ENCODE measurements at places on chromosomes 11 and 22. TPM values are rescaled to one million over a fixed set of nuclear protein-coding genes. Genes with fewer than 3 reads are reported as not detected.

The RTN4R gene
- not detected for polyA plus RNA-seq

The MMP11 gene
- polyA plus RNA-seq, result 6.6 TPM

The MYO7A gene
- not detected for polyA plus RNA-seq

The KCNK4 gene
- not detected for polyA plus RNA-seq

The CYB5R2 gene
- polyA plus RNA-seq, result 9.3 TPM
